Activated T-cell treated with anti-CD3 and anti-CD28 coated beads, Interleukin-2, amount 50 U/mL, for 24 hours (primary cell): ENCODE measurements at places on chromosomes 7 and 10.

- no peak for DNase-seq
Measured at GRCh38 chr10:91883549-91884444, 25.5 kb downstream of the FGFBP3 start.

- no peak for DNase-seq
Measured at GRCh38 chr10:44427037-44427436, 42.1 kb upstream of the CXCL12 start.

DNA sequence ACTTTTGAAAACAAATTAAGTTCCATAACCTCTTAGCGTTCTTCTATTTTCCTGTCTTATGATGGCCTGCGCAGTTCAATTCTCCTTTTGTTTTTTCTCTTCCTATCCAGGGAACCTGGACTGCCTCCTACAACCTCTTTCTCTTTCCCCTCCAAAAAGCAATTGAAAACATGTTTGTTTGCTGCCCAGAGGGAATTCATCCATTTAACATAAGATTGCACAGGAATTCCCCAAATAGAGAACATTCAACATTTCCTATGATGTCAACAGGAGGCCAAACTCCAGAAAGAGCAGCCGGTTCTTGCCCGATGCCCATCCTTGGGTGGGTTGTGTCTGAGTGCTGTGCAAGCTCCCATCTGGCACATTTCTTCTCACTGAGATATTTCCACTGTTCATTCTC lies 94.2 kb upstream of the NRP1 start:
- no peak for DNase-seq

GRCh38 chr10:31152421-31153135 lies 120.9 kb upstream of the ZNF438 start:
- no peak for DNase-seq

DNA sequence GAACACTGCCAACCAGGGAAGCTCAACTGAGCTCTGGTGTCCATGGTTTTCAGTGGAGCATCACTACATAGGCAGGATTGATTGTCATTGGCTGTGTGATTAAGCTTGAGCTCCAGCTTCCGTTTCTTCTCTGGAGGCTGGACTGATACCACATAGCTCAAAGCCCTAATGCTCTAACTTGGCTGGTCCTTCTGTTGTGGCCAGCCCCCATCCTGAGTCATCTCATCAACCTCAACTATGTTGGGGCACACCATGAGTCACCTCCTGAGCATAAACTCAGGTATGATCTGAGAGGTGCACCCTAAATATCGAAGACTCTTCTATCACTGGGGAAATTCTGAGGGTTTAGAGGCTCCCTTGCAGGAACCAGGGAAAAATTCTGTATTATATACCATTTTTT lies 114.5 kb upstream of the INHBA start:
- no peak for DNase-seq

- no peak for DNase-seq
Measured at GRCh38 chr7:158588085-158588877, 658 bp upstream of the PTPRN2 start.

DNA sequence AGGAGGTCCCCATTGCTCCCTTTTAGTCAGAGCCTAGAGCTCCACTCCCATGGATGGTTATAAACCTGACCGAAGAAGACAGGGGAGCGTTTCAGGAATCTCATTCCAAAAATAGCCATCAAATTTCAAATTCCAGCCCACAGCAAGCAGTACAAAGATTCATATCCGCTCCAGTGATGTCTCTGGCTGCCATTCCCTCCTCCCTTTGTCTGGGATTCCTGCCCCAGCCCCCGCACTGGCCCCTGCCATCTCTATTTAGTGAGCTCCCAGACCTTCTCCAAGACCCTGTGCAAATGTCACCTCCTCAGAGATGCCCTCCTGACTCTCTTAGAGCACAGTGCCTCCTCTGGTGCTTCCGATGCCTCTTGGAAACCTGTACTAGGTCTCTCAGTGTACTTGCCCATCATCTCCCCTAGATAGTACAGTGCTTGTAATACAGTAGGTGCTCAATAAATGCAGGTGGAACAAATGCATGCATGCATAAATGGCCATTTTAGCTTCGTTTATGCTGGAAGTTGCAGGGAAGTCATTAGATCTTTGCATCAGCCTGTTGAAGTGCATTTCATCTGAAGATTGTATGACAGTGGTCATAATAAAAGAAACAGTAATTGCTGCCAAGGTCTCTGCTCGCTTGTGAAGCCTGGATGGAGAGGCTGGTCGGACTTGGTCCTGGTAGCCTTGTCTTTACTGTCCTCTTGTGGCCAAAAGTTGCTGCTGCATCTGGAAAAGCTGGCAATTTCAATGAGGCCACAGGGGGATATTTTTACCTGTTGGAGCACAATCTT lies 32.0 kb upstream of the HABP2 start:
- DNase-seq, result no peak

DNA sequence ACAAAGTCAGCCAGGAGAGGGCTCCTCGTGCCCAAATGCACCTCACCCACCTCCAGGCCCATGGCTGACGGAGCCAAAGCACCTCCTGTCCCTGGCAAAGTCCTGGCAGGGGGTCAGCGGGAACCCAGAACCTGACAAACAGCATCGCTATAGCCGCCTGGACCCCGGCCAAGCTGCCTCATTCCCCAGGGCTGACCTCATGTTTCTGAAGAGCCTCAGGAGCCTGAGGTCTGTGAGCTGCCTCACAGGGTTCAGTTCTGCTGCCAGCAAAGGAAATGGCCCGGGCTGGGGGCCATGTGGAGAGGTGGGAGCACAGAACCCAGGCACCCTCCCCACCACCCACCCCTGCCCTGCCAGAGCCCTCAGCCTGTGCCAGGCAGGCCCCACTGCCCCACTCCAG lies 4.2 kb upstream of the NANOS1 start:
- DNase-seq, result no peak
